NCI-H526 treated with DMSO at 0.1 percent for 48 hours (cell line): ENCODE measurements at places on chromosomes 13 and 19.

DNA sequence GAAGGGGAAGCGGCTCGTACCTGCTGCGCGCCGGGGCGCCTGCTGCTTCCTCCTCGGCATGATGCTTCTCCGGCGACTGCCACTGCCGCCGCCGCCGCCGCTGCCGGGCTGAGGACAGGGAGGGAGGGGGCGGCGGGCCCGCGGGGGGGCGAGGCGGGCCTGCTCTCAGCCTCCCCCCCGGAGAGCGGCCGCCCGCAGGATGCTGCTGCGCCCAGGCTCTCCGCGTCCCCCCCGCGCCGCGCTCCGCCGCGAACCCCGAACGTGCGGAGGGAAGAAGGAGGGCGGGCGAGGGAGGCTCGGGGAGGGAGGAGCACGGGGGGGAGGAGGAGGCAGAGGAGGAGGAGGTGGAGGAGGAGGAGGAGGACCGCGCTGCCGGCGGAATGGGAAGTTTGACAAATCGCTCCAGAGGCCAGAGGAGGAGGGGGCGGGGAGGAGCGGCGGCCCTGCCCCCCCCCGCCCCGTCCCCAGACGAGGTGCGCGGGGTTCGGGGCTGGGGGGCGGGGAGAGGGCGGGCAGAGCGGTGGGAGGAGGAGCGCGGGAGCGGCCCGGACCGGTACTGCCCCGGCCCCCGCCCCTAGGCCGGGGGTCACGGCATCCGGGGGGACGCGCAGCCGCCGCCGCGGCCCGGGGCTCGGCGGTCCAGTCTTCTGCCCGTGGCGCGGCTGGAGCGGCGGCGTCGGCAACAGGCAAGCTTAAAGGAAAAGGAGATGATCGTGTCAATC is at the start of gene TSHZ3:
Gene TSHZ3 (minus strand): TSS at position 277 of the 722 bp plus-strand sequence. CDS start 217 bp downstream, at position 60.
- DNase-seq = peak; percentile 19

DNA sequence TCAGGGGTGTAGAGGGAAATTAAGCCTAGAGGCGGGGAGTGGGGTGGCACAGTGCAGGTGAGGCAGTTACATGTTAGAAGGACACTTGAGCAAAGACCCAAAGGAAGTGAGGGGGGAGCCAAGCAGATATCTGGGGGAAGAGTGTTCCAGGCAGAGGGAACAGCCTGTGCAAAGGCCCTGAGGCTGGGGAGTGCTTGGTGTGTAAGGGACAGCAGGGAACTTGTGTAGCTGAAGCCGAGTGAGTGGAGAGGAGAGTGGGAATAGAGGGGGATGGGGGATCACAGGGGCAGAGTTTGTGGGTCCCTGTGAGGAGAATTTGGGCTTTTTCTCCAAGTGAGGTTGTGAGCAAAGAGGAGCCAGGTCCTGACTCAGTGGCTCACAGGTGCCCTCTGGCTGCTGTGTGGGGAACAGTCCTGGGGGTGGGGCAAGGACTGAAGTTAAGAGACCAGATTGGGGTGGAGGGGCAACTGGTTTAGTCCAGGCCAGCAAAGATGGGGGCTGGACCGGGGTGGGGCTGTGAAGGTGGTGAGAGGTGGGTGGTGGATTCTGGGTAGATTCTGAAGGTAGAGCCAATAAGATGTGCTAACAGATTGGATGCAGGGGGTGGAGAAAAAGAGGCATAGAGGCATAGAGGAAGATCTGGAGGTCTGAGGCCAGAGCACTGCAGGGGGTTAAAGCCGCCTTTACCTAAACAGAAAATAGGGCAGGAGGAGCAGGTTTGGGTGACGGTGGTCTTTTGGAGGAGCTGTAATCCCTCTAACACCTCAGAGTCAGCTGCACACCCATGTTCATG is 75.3 kb downstream of the CACNA1A start:
- no peak for DNase-seq

GRCh38 chr19:13055213-13056051 is 47.2 kb downstream of the LYL1 start:
- DNase-seq = no peak

DNA sequence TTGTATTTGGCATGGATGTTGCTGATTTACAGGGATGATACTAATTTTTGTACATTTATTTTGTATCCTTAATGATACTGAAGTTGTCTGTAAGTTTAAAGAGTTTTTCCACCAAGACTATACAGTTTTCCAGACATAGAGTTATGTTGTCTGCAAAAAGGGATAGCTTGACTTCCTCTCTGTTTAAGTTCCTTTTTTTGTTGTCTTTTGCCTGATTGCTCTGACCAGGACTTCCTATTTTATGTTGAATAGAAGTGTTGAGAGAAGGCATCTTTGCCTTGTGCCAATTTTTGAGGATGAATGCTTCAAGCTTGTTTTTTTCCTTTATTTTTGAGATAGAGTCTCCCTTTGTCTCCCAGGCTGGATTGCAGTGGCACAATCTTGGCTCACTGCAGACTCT is 36.8 kb upstream of the ZNF681 start:
- no peak for DNase-seq

DNA sequence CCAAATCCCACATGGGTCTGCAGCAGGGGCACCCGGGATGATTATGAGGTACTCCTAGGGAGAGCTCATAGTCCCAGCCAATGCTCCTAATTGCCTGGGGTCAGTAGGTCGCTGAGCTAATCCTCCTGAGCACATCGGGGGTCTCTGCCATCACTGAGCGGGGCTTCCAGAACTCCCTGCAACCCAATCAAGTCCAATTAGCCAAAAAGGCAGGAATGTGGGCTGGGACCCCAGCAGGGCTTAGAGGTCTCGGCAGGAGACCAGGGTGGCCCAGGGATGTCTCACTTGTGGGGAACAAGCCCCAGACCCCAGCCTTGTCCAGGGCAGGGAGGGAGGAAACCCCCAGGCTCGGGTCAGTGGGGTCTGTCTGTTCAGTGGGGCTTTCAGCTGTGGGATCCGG is 17.1 kb upstream of the CPAMD8 start:
- DNase-seq = no peak

DNA sequence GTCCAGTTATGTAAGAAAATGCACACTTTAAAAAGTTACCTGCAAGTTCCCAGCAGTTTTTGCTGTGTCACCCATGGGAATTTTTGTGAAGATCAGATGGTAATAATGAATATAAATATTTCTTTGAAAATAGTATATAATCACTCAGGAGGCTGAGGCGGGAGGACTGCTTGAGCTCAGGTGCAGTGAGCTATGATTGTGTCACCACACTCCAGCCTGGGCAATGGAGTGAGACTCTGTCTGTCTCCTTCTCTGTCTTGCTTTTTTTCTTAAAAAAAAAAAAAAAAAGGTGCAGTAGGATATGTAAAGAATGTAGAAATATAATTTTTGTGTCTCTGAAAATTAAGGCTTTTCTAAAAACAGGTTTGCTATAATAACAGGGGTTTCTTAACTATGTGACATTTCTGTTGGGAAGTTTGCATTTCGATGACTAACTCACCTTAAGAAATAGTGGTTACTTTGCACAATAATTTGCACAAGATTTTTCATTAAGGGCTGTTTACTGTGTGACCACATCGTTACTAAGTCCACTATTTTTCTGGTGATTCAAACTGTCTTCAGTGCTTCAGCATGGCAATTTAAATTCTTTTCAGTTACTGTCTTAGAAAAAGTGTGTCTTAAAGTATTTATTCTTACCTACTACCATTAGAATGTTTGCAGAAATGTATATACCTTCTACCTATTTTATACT is 37.3 kb downstream of the DNAJC3 start:
- no peak for DNase-seq

DNA sequence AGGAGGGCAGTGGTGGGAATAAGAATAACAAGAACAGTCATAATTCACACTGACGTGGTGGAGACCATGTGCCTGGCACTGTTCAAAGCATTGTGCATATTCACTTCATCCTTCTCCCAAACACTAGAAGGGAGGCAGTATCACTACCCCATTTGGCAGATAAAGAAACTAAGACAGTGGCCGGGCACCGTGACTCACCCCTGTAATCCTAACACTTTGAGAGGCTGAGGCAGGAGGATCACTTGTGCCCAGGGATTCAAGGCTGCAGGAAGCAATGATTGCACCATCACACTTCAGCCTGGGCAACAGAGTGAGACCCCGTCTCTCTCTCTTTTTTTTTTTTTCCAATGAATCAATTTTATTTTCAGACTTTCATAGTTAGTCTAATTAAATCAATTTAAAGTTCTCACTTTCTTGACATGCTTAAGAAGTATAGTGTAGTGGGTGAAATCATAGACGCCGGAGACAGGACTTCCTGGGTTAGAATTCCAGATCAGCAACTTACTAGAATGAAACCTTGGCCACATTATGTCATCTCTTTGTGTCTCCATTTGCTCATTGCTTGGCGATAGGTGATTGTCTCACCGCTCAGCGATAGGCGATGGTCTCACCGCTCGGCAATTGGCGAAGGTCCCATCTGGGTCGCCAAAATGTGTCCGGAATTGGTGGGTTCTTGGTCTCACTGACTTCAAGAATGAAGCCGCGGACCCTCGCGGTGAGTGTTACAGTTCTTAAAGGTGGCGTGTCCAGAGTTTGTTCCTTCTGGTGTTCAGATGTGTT is 5.3 kb upstream of the ATG4D start:
- no peak for DNase-seq

- DNase-seq = no peak
Measured at GRCh38 chr13:50203256-50203941, 188.2 kb downstream of the KCNRG start.

DNA sequence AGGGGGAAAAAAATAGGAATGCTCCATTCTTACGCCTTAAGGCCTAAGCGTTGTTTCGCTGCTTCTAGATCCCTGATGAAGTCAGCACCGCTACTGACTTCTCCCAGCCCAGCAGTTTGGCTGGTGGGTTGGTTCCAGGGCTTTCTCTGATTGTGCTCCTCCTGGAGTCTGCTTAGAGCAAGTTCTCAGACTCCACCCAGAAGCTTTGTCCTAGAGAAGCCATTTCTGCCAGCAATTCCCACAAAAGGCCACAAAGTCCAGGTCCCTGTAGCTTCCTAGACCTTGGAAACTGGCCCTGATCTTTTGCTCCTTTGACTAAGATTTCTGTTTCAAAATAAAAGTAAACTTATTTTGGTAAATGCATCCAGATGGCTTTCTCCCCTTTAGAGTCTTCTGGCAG is 65.4 kb downstream of the KCTD12 start:
- no peak for DNase-seq

GRCh38 chr13:76552807-76553206 is 333.4 kb downstream of the KCTD12 start:
- DNase-seq = no peak

DNA sequence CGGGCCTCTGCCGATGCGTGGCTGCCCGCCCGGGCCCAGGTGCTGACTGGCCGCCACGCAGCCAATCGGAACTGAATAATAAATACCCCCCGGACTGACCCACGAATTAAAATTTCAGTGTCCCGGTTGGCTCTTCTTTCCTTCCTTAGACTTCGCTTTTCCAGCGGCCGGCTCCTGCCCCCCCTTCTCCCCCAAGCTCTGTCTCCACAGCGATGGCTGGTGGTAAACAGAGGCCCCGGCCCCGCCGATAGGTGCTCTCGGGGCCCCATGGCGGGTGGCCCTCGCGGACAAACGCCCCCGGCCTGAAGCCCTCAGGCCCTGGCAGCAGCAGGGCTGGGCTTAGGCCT is 2.6 kb downstream of the ZBTB7A start:
- DNase-seq = no peak

DNA sequence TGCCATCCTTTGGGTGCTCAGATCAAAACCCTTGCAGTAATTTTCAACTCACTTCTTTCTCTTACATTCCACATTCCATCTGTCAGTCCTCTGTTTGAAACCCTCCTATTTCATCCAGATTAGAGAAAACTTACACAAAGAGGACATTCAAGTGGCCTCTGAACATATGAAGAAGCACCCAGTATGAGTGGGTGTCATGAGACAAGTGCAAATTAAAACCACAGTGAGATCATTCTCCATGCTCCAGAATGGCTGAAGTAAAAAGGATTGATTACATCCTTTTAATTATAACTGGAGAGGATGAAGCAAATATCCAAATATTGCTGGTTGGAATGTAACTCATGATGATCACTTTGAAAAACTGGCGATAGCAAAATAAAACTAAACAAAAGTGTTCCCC is 96.5 kb downstream of the MIPEP start:
- no peak for DNase-seq
